ENCODE measurements at places on chromosomes 11 and 22.

DNA sequence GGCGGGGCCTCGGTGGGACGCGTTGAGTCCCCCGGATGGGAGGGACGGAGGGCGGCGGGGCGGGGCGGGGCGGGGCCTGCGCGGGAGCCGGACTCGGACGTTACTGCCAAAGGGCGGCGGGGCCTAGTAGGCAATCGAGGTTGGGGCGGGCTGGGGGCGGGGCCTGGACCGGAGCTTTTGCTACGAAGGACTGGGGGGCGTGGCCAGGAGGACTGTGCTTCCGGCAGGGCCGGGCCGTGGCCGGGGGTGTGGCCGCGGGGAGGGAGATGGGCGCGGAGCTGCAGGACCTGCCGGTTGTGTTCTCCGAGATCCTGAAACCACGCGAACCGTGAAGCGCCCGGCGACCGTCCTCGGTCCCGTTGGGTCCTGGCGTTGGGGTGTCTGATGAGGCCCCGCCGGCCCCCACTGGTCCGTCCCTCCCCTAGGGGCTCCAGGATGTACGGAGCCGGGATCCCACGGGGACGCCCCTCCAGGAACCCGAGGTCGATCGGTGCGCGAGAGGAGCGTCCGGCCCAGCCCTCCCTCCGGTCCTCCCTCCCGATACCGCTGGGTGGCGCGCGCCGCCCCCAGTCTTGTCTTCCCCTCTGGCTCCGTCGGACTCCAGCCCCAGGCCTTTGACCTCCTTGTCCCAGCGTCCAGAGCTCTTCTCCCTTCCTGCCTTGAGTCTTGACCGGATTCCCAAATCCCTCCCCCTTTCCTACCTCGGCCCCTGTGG is 648 bp upstream of the NUDT8 start:
- DNase-seq, result peak; percentile 89

DNA sequence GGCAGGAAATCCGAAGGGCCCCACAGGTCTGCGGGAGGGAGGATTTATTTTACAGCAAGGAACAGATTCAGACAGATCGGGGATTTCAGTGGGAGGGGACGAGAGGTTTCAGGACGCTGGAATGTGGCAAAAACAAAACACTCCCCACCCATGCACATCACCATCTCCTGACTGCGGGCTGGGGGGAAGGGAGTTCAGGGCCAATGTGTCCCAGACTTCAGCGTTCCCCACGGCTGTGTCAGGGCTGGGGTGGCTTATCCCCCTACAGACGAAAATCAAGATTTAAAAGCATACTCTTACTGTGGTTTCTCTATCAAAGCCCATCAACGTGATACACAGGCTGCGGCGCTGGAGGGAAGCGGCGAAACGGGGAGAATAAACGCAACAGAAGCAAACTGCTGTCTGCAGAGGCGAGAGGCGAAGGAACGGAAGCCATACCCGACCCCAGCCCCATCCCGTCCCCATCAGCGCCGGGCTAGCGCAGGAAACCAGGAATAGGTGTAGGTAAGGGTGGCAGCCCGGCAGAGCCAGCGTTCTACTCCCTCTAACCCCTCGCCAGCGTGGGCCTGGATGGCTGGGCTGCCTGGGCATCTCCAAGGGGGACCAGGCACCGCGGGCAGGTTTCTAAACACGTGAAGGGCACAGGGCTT is 2.7 kb downstream of the TENM4 start:
- no peak for DNase-seq

DNA sequence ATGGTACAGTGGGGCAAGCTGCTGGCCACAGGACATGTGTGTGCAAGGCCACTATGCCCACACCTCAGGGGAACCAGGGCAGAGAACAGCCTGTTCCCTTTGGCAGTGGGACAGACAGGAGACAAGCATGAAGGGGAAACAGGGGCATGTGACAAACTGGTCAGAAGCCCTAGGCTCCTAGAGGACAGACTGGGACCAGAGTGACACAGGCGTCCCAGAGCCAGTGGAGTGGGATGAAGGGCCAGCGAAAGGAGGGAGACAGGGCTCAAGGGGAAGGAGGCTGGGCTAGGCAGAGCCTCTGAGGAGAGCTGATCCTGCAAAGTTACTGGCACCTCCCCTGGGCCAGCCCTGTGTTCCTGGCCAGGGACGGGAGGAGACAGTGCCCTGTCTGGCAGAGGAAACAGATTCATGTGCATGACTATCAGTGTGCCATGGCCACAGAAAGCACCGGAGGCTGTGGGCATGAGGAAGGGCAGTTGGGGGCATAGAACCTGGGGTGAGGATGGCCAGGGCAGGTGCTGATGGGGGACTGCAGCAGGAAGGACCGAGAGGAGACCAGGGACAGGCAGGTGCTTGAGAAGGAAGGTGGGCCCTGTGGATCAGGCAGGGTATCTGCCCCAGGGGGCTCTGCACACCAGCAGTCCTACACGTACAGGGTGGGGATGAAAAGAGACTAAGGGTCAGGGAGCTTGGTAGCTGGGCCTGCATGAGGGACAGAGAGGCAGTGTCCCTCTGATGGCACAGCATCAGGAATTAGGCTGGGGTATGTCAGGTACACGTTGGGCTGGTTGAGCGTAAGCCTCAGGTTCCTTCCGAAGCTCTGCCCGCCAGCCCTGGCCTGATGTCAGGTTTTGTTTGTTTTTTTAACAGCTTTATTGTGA is 9.8 kb downstream of the DERL3 start:
- DNase-seq, result no peak

DNA sequence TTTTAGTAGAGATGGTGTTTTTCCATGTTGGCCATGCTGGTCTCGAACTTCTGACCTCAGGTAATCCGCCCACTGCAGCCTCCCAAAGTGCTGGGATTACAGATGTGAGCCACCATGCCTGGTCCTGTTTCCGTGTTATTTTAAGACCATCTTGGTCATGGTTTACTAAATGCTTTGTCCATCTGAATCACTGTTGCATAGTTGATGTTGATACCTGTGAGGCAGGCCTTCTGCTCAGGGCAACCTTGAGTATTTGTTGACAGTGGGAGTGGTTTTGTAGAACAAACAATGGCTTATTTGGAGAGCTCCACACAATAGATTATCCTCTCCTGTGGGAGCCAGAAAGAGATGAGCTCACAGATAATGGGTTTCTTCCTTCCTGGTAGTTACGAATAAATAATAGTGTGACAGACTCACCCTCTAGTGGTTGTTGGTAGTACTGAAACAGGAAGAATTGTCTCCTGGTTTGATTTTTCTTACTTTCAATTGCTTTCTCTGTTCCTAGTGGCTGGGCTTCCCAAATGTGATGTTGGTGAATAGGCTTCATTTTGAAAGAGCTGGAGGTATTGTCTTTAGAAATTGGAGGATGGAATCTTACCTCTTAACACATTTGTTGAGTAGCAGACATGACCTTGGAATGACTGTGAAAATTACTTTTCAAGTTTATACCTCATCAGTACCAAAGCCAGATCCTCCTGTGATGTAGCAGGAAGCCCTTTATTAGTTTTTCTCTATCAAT is 39.0 kb downstream of the CTNND1 start:
- no peak for DNase-seq
